Immature natural killer cell (primary cell): ENCODE measurements at places on chromosomes 1 and 21. TPM values are rescaled to one million over a fixed set of nuclear protein-coding genes. Genes with fewer than 3 reads are reported as not detected.
A peak's percentile ranks its signal among the peaks of the same experiment; 100 is the strongest.

DNA sequence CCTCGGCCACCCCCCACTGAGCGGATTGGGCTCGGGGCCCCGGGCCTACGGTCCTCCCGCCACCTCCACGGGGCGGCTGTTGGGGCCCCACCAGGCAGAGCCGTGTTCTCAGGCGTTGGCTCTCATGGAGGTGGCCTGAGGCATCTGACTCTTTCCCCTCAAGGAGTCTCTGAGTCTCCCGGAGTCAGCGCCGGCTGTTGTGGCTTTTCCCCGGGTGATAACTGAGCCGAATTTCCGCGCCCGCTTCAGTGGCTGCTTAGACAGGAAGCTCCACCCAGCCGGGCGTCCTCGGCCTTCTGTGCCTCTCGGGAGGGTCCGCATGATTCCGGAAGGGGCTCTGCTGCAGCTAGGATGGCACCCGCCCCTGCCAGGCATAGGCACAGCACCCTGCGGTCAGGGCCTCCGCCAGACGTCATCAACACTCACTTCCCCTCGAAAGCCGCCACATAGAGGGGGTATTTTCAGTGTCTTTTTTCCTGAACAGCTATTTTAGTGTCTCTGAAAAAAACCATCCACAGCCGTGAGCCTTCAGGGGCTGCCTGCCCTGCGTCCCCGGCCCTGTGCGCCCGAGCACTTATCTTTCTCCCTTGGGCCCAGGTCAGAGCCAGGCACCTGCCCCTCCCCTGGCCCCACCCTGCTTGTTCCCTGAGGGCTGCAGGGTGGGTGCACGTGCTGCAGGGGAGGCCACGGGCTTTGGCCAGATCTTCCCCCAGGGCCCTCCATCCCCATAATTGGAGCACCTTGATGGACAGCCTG, 72.9 kb downstream of the SKI start:
- DNase-seq: peak; percentile 98

DNA sequence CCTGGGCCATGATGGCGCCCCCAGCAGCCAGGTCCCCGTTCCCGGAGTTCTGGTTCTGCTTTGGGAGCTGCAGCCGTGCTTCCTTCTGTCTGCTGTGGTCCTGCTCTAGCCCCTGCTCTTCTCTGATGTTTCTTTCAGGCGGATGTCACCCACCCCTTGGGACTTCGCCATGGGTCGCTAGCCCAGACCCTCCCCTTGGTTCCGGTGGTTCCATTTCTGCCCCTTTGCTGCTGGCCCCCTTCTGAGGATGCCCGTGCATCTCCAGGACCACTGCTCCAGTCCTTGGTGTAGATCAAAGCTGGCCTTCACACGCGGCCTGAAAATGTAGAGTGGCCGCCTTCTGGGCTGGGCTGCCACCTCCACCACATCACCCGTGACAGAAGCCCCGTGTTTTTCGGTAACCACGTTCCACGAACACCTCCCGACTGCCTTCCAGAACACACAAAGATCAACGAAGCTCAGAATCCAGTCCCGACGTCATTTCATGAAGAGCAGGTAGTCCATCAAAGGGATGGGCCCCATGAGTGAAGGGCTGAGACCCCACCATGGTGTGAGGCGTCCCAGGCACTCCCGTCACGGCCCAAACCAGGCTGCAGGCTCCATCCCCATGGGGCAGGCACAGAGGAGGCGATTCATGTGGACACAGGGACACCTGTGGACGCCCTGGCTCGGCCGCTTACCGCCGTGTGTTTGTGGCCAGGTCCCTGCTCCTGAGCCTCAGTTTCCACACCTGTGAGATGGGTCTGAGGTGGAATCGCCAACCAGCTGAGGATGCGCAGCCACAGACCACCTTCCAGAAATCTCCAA, 24.4 kb downstream of the KRTAP10-1 start:
- DNase-seq: no peak

The HMGN1 gene
- polyA plus RNA-seq: 247 TPM

DNA sequence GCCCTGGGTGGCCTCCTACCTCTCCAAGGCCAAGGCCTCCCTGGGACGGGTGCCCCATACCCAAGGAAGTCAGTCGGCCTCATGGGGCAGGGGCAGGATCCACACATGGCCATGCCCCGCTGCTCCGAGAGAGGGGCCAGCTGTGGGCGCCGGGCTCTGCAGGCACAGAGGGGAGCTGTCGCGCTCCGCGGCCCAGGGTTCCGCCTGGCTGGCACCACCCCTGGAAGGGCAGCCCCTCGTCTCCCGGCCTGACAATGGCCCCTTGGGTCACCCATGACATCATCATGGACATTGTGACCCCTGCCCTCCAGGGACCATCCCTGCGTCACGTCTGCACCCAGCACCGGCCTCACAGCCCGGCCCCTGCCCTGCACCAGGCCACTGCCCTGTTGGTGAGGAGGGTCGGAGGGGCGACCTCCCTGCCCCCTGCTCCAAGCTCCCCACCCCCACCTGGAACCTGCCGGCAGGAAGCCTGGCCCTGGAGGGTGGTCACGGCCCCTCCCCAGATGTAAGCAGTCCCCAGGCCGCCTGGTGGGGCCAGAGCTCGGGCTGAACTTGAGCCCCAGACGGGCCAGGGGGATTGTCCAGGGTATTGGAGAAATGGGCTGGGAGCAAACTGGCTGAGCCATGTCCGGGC, 5.8 kb downstream of the TTLL10 start:
- DNase-seq: no peak

The SPRR5 gene
- not detected for polyA plus RNA-seq

The TNFRSF8 gene
- not detected for polyA plus RNA-seq

GRCh38 chr1:228081144-228081543, 1.4 kb upstream of the ARF1 start:
- DNase-seq: no peak

The FUCA1 gene
- polyA plus RNA-seq: 24.3 TPM

DNA sequence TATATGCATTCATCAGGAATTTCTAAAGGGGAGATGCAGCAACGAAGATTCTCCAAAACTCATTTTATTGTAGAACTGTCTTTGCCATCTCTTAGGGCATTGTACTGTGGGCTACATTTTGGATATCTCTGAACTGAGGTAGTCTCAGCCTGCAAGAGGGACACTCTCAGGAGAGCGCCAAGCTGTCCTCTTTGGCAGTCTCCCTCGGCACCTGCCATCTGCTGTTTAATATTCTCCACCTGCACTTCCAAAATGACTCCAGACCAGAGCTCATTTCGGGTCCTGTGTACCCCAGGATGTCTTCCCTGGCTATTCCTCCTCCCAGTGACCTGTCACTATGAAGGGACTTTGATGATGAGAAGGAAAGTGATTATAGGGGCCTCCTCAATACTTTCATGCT, 356.3 kb upstream of the C1orf174 start:
- DNase-seq: no peak

GRCh38 chr1:67540733-67541125, 110.5 kb upstream of the SERBP1 start:
- no peak for DNase-seq

GRCh38 chr21:45405271-45405818, 380 bp downstream of the COL18A1 start:
- no peak for DNase-seq
